ENCODE measurements at places on chromosomes 3 and 15.

GRCh38 chr15:100703032-100703578, 100.7 kb downstream of the ASB7 start:
- DNase-seq = no peak

GRCh38 chr3:9352917-9353752, 9.7 kb upstream of the THUMPD3 start:
- DNase-seq = peak; percentile 59

DNA sequence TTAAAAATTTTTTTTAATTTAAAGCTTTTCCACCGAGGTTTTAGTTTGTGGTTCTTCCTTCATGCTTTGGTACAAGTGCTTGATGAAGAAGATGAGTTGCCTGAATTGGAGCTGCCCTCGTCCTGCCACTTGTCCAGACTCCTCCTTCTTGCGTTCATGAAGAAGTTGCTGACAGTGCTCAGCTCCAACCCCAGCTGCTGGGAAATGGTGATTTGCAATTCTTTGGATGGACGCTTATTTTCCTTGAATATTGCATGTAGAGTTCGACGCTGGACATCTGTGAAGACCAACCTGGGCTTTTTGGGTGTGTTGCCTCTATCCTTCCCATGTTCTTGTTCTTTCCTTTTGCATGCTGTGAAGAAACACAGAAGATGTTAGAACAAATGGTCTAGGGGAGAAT, 32.6 kb downstream of the ONECUT1 start:
- DNase-seq = no peak

DNA sequence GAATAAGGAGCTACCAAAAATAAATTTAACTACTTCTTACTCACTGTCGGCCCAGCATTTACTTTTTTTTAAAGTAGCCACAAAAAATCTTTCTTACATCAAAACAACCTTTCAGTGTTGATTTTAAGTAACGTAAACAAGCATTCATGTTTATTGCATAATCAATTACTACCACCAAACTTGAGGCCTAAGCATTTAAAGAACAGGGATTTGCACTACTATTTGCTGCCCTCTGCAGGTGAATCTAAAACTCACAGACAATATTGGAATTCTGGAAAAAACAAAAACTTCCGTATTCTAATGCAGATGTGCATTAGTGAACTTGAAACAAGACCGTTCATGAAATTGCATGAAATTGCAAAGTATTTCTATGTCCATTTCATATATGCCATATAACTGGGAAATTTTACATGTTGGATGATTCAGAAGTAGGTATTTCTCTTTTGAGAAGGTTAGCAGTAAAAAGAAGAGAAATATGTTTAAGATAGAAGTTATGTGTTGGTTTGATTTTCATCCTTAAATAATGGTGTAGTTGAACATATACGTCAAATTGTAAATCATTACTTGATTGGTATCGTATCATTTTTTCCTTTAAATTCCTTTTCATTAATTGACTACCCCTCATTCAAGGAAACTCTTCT, 55.6 kb downstream of the CGGBP1 start:
- DNase-seq = no peak

- DNase-seq = peak; percentile 20
Measured at GRCh38 chr15:33091983-33092693, 102.4 kb downstream of the FMN1 start.

DNA sequence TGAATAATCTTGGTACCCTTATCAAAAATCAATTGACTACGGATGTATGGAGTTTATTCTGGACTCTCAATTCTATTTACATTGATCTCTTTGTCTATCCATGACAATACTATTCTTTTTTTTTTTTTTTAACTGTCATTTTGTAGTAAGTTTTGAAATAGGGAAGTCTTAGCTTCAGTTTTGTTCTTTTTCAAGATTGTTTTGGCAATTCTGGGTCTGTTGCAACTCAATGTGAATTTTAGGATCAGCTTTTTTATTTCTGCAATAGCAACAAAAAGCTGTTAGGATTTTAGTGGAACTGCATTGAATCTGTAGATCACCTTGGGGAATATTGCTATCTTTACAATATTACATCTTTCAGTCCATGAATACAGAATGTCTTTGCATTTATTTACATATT, 21.4 kb downstream of the BTLA start:
- no peak for DNase-seq

GRCh38 chr3:14875411-14876175, 56.8 kb downstream of the FGD5 start:
- no peak for DNase-seq

DNA sequence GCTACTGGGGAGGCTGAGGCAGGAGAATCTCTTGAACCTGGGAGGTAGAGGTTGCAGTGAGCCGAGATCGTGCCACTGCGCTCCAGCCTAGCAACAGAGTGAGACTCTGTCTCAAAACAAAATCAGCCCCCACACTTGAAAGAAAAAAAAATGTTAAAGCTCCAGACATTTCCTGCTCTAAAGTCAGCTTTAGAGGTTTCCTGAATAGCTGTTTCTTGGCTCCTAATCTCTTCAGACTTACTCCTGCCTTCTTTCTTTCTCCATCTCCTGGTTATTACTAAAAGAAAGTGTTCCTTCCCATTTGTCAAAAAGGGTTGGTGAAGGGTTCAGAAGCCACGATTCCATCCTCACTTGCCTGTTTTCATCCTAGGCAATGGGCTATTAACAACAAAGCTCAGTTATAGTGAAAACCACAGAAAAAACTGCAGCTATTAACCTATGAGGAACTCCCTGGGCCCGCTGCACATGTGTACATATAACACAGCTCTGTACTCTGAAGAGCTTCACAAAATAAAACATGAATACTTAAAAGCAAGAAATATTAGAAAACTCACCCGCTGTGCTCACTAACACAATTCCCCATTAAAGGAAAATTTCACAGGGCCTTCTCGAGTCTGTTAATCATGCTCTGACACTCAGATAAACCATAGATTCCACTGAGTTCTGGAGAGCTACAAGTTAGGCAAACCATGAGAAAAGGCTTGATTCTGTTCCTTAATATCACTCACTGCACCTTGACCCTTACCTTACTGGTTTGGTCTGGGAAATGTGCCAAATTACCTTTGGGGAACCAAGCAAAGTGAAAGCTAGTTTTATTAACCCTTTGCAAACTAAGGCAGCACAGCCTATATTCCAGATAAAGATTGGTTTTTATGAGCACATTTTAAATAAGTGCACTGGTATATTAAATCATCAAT, 89.9 kb upstream of the TSPAN3 start:
- no peak for DNase-seq

All from activated T-cell treated with anti-CD3 and anti-CD28 coated beads, Interleukin-2, amount 50 U/mL, for 1 hour (primary cell).